ENCODE measurements at places on chromosomes 5 and 9. TPM values are rescaled to one million over a fixed set of nuclear protein-coding genes. Genes with fewer than 3 reads are reported as not detected.

Gene C5orf58
- total RNA-seq, result not detected

Gene DDX4
- total RNA-seq, result not detected

DNA sequence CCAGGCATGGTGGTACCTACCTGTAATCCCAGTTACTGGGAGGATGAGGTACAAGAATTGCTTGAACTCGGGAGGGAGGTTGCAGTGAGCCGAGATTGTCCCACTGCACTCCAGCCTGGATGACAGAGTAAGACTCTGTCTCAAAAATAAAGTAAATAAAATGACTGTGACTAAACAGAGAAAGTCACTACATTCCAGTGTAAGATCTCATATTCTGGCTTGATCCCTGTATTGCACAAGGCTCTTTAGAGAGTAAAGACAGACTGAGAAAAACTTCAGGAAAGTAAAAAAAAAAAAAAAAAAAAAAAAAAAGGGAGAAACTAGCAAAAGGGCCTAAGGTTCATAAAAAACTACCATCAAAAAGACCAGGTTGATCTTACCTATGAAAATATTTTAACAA, 106.6 kb upstream of the PJA2 start:
- DNase-seq, result no peak

GRCh38 chr9:136343121-136343883, 16.0 kb downstream of the GPSM1 start:
- DNase-seq, result peak; percentile 88

DNA sequence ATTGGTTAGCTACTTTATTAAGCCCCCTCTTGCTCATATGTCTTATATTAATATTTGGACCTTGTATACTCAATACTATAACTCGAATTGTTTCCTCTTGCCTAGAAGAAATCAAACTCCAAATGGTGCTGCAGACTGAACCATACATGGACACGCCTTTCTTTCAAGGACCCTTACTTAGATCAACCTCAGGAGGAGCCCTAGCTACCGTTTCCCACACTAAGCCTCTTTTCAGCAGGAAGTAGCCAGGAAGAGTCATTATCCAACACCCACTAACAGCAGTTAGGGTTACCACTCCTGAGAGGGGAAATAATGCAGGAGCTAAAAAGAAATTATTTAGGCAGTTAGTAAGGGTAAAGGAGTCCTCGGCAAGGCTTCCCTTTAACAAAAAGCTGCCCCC, 243.8 kb upstream of the PUM3 start:
- DNase-seq, result no peak
